ENCODE measurements at places on chromosomes 3 and 15.

DNA sequence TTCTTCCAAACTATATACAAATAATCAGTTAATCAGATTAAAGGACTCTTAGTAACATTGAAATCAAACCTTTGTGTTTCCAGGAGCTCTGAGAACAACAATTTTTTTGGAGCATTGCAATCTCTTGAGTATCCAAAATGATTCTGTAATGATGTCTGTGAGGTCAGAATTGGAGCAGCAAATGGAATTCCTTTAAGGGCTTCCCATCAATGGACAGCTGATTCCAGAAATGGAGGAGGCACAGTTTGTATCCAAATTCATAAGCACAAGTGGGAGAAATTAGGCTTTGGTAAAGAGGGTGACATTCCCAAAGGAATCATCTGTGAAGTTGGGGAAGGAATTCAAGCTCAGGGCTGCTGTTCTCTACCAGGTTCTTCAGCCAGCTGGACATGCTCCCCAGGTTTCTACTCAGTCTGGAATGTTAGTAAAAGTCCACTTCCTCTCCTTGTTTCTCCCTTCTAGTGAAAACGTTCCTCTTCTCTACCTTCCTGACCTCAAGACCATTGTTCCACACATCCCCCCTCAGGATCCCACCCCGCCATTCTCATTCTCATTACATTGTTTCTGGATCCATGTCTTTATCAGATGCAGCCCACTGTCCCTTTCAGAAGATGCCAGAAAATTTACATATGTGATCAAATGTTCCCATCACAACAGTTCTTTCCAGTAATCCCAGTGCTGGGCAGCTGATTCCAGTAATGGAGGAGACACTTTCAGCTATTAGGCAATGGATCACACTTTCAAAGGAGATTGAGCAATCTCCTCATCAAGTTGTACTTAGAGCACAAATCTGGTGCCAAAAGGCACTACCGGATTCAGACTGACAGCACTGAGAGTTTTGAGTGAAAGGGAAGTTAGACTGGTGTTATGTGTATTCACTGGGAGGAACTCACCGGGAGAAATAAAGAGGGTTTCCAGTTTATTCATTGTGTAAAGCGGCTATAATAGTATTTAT is 391.3 kb upstream of the TPRG1 start:
- no peak for DNase-seq

DNA sequence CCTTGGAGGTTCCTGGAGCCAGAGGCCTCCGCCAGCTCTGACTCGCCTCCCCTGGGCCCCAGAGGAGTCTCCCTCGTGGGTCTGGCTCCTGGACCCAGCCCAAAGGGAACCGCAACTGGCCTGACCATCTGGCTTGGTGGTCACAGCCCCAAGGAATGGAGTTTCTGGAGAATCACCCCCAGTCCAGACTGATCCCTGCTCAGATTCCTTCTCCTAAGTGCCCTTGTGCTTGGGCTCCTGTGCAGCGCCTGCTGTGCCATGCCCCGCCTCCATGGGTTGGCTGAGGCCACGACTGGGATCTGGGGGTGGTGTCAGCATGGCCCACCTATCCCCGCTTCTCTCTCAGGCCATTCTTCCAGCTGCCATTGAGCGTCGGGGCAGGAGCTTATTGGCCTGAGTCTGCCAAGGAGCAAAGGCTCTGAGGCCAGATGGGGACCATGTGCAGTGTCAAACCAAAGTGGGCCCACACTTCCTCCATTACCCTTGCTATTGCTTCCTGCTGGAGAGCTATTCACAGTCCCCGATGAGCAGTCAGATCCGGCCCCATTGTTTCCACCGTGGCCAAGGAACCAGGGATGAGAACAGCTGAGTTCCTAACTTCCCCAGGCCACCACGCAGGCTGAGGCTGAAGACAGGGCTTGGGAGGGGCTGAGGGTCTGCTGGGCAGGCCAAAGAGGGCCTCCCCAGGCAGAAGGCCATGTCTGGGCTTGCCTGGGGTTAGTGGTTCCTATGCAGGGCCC is 19.0 kb downstream of the CSPG4 start:
- DNase-seq: no peak

DNA sequence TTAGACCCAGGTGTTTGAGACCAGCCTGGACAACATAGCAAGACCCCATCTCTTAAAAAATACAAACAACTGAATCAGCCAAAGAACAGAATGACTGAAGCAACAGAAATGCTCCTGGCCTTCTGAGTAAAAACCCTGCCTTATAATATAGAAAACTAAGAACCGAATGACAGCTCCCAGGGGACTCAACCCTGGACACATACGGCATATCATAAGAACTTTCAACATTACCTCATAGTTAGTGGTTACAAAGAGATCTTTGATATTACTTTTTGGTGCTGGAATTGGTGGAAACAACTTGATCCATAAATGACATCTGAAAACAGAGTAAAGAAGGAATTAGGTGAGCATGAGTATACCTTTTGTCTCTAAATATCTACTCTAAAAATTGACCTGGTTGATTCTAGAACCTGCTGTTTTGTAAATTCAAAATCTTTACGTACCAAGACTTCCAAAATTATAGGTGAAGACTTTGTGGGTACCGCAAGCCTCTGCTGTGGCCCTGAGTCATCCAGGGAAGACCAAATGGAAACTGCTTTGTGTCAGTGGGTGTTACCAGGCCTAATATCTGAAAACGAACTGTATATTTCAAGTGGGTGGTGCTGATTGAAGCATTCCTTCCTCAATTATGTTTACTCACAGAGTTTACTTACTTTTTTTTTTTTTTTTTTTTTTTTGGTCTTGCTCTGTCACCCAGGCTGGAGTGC is 35.5 kb downstream of the IL5RA start:
- DNase-seq: no peak

DNA sequence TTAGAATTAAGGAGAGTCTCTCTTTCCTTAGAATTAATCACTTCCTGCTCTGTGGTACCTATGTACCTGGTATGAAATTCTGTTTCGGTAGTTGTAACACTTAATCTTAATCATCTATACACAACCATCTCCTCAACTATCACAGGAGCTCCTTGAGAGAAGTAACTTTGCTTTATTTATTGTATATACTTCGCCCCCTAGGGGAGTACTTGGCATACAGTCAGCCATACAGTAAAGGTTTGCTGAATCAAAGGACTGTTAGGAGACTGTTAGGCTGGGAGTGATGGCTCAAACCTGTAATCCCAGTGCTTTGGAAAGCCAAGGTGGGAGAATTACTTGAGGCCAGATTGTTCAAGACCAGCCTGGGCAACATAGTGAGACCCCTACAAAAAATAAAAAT is 44.7 kb downstream of the RORA start:
- no peak for DNase-seq

DNA sequence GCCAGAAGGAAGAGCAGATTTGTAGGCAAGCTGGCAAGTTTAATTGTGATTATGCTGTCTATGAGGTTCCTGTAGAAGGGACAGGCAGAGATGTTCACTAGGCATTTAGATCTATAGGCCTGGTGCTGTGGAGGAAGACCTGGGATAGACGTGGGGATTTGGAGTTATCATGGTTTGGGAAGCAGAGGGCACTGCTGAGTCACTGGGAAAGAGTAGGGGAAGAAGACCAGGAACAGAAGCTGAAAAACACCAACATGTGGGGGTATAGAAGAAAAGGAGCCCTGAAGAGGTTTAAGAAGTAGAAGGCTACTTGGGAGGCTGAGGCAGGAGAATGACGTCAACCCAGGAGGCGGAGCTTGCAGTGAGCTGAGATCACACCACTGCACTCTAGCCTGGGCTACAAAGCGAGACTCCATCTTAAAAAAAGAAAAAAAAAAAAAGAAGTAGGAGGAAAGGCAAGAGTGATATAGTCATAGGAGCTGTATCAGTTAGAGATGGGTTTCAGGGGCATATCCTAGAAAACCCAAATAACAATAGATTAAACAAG is 19.3 kb downstream of the GRK7 start:
- DNase-seq: no peak
